NCI-H748 treated with DMSO at 0.1 percent for 48 hours (cell line): ENCODE measurements at places on chromosomes 7 and 10.
A peak's percentile ranks its signal among the peaks of the same experiment; 100 is the strongest.

DNA sequence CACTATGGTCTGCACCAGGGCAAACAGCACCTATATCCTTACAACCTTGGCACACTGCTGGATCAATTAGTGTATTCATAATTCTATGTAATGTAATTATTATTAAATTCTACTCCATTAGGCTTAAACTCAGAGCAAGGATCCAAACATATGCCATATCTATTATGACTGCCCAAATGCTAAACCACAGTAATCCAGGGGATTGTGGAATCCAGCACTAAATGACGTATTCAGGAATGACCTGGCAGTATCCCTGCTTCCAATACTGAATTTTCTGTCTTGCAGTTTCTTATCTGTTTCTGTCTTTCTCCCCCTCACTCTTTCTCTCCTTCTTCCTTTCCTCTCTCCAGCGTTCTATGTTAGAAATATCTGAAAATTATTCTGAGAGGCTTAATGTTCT, 16.5 kb upstream of the UBE2D1 start:
- DNase-seq = no peak

DNA sequence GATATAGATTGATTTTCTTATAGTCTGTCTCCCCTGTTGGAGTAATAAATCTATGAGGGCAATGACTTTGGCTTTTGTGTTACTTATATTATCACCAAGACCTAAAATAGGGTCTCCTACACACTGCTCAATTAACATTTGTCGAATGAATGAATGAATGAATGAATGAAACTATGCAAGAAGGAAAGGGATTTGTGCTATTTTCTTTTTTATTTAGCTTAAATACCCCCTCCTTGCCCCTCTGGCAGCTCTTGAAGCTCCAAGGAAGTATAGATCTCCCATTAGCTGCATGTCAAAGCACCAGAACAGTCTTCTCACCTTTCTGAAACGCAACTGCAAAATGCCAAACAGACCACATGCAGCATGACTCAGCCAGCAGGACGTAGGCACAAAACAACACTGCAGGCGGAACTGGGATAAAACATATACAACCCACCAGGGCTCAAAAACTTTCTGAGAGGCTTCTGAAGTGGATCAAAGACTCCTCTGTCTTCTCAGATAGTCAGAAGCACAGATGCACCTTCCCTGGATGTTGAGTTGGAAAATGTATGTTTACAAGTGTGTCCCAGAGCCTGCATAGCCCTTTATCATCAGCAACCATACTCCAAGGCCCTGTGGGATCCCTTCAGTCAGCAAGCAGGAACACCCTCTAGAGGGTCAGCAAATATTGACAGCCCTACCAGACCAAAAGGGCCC, 187.8 kb downstream of the NPSR1 start:
- DNase-seq = no peak

- DNase-seq = no peak
Observed at GRCh38 chr10:59372543-59372942, 10.2 kb upstream of the FAM13C start.

DNA sequence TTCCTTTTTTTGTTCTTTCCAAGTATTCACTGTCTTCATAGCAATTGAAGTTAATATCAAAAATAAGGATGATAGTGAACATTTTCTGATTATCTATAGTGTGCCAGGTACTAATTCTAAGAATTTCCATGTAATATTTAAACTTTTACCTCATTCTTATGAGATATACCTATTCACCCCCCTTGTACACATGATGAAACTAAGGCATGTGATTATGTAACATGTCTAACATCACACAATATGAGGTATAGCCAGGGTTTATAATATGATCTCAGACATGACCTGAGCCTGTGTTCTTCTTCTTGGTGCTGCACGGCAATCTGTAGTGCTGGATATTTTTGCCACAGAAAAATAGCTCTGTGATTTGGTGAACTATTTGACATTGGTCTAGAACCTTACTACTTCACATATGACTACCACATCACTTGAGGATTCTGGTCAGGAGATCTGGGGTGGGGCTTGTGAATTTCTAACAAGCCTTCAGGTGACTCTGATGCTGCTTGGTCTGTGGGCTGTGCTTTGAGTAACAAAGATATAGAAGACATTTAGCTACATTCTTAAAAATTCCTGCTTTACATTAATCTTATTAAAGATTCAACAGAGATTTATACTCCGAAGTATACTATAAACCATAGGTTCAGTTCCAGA, 79.1 kb downstream of the TRIM24 start:
- DNase-seq = no peak

DNA sequence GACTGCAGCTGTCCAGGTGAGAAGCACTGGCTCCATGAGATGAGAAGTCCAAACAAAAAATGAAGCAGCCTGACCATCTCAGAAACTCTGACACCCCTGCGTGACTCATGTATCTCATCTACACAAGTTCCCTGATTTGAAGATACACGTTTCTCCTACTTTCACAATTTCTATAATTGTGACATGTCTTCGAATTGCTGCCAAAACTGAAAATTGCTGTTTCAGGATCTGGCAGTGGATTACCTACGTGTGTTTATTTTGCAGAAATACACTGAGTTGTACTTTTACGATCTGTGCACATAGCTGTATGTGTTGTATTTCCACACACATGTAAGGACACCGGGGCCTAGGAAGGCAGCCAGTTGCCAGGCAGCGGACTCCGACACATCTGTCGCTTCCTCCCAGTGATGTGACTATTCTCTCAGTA, 53.2 kb downstream of the LARP4B start:
- no peak for DNase-seq

GRCh38 chr10:32445036-32445435, 904 bp upstream of the CCDC7 start:
- no peak for DNase-seq

DNA sequence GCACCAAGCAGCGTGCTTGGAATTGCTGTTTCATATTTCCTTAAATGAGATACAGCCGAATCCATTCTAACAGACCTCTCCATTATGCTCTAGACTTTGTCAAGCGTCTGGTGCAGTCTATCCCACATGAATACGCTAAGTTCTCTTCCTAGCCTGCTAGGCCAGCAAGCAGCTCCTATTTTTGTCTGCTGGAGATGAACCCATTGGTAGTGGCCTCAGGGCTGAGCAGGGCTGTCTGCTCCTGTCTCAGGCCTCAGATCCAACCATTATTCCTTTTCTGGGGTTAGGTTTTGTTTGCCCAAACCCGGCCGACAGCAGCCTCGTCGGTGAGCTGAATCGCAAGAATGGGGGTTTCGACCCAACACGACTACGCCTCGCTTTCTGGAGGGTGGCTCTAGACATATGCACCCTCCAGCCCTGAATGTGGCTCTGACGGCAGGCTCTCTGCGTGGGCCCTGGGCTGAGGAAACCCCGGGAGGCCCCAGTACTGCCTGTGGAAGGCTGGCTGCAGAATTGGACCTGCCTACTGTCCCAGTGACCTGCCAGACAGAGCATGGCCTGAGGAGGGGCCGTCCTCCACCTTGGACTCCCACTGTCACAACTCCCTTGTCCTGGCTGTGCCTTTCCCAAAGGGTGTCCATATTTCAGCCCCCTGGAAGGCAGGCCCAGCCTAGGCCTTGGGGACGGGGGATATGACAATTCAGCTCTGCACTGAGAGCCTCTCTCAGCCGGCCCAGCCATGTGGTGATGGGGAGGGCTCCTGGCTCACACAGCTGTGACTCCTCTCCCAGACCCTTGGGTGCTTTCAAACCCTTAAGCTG, 267.9 kb upstream of the TCERG1L start:
- DNase-seq = no peak

DNA sequence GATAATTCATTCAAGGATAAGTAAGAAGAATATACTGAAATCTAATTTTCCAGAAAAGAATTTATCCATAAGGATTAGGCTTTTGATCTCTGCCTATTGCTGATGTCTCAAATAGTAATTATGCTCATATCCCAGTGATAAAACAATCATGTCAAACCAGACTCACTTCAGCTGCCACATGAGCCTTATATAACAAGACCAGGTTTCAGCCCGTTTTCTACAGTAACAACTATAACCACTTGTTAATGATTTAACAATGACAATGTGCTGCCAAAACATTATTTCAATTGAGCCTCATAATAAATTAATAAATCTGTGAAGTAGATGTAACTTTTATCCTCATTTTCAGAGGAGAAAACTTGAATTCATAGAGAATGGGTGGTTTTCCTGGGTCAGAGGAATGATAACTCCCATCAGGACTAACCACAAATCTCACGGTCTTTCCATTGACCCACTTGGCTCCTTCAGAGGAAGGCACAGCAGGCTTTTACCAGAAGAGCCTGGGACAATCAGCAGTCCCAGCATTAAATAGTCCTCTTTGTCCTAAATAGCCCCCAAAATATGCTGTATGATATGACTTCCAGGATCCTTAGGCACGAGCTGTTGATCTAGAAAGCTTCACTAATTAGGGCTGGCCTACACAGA, 42.5 kb upstream of the SLIT1 start:
- no peak for DNase-seq

- no peak for DNase-seq
Observed at GRCh38 chr10:111139567-111139966, 62.7 kb downstream of the ADRA2A start.

- DNase-seq = no peak
Observed at GRCh38 chr10:88289342-88289741, 293.8 kb downstream of the RNLS start.

DNA sequence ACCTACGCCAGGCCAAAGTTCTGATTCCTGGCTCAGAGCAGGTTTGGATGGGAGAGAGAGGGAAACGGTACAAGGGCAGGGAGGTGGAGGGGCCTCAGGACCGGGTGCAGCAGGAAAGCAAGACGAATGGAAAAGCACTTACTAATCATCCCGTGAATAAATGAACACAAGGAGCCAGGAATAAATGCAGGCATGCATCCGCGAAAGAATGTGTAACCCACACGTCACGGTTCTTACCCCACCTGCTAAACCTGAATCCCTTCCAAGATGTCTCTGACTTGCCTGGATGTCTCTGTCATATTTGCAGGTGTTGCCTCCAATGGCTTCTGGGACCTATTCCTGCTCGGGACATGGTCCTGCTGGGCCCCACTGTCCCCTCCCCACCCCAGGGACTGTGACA, 335.2 kb upstream of the RNF32 start:
- DNase-seq = no peak

DNA sequence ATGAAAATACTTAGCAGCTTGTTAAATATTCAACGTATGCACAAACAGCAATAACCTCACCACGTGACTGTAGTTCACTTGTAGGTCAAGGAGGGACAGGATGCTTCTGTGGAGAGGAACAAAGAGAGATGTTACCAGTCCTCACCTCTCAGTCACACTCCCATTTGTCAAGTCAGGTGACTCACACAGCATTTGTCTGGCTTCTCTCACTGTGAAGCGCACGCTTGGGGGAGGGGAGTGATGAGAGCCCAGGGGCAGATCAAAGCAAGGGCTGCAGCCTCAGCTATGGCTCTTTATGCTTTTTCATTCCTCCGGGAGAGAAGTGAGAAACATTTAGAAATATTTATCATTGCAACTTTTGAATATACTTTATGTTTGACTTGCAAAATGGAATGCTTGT, 2.9 kb upstream of the RBM20 start:
- peak; percentile 12 for DNase-seq

DNA sequence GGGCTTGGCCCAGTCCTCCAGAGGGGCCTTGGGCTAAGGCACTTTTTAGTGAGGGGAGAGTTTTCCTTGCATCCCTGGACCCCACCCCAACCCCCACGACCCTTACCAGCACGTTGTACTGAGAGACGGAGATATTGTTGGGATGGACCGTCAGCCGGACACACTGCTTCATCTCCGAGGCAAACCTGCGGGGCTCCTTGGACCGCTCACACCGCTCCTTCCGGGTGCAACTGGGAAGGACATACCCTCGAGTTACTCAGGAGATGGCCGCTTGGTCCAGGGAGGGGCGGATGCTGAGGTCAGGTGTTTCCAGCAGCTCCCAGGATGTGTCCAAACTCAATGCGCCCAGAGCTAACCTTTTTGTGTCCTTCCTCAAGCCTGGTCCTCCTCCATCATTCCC, 348.0 kb downstream of the PLXNA4 start:
- no peak for DNase-seq

DNA sequence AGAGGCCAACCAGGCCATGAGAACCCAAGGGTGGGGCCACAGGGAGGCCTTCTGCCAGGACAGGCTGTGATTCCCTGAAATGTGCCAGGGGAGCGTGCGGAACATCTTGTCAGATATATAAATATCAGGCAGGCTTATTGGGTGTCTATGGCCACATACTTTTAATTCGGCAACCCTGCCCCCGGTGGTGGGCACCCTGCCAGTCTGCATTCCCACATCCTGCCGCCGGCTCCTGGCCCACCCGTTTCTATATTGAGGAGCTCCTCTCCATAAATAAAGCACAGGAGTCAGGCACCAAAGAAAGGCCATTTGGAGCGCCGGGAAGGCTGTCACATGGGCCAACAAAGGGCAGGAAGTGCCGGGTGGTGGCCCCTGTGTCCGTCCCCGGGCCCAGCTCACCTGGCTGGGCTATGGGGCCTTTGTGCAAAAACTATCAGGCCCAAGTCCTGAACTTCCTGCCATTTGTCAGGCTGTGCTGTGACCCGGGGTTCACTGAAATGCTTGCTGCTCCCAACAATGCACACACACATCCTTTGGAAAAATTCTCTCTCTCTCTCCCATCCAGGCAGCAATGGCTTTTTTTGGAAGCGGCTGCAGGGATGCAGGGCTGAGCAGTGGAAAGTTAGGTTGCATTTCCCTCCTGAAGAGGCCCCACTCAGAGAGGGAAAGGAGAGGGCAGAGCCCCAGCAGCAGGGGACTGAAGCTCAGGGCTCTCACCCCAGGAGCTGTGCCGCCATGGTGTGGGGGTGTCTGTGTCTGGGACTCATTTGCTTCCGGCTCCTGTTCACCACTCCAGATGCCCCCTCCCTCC, 25.0 kb upstream of the PODXL start:
- DNase-seq = no peak

DNA sequence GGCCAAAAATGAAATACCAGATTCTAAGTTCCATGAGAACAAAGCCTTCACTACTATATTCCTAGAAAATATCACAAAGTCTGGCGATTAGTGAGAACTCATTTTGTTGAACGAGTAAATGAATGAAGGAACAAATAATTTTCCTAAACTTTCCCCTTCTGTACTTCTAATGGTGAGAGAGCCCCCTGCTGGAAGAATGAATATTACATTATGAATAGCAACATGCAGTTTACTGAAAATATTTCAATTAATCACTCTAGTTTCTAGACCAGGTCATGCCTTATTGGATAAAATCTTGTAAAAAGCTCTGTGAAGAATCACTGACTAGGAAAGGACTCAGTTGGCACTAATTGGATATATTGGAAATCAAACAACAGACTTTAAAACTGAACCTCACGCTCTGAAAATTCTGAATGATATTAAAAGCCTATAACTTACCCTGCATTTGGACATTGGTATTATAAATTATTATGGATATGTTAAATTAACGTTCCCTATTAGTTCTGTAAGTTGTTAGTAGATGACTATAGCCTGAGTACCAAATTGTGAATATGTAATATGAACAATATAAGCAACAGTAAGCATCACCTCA, 32.4 kb upstream of the MTPN start:
- DNase-seq = peak; percentile 56

GRCh38 chr7:65750511-65751344, 122.1 kb upstream of the VKORC1L1 start:
- peak; percentile 86 for DNase-seq

- no peak for DNase-seq
Observed at GRCh38 chr10:122567056-122567660, 6.6 kb downstream of the DMBT1 start.
